ENCODE measurements at places on chromosomes 12 and 14.
A peak's percentile ranks its signal among the peaks of the same experiment; 100 is the strongest.

DNA sequence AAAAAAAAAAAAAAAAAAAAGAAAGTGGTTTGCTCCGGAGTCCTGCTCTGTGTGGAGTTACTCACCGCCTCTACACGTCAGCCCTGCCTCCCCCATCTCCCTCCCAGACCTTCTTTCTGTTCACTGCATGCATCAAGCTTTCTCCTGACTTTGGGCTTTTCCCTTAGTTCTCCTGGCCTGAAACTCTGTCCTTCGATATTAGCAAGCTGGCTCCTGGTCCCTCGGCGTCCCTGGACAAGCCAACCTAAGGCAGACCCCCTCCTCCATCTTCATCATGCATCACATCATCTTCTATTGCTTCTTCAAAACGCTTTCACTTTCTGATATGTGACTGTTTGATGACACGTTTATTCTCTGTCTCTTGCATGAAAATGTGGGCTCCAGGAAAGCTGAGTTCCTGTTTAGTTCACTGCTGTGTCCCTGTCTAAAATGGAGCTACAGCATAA lies 40.6 kb downstream of the SLC15A4 start:
- DNase-seq = no peak

GRCh38 chr12:115598871-115599811 lies 678.4 kb downstream of the MED13L start:
- no peak for DNase-seq

GRCh38 chr12:6867413-6868210 lies at the start of gene TPI1:
Gene TPI1, plus strand, starts transcription at chr12:6867531. Its CDS starts 36 bp downstream, at chr12:6867567.
- peak; percentile 49 for DNase-seq

DNA sequence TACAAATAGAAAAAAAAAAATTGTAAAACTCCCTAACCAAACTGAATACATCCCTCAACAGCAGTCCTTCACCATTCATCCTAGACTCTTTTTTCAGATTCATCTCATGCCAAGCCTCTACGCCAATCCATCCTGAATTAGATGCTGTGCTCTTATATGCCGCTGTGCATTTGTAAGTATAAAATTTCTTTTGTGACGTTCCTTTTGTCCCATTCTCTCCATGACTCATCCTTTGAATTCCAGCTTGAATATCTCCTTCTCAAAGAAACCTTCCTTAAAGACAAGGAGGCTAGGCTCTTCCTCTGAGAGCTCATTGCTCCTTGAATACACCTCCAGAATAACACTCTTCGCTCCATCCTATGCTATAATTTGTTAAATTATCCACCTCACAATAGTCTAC lies 359.2 kb downstream of the RMST start:
- no peak for DNase-seq

GRCh38 chr12:16482726-16483125 lies 123.2 kb downstream of the LMO3 start:
- DNase-seq = no peak
